ENCODE measurements at places on chromosomes 3 and 15. TPM values are rescaled to one million over a fixed set of nuclear protein-coding genes. Genes with fewer than 3 reads are reported as not detected.

Gene CLRN1
- total RNA-seq, result not detected

Gene LRRC2
- 0.87 TPM for total RNA-seq

Gene VEPH1
- 7.9 TPM for total RNA-seq

Gene ANKRD34C
- not detected for total RNA-seq

Gene LRRN1
- 59.1 TPM for total RNA-seq

DNA sequence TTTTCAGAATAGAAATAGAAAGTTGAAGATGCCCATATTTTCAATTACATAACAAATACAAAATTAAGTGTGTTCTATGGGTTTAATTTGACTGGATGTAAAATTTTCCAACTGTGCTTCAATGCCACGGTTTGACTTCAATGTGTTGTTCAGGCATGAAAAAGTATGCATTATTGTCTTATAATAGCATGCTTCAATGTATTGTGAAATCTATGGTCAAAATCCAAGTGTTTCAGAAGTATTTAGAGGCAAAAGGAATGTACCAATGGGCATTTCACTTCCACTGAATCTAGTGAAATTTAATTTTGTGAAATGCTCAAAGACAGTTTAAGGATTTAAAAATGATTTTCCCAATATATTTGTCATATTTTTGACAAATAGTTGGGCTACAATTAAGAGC is 16.0 kb downstream of the NEK10 start:
- peaks cover 3% of the 10 kb centered on the region for H3K4me1 ChIP-seq
- DNase-seq, result no peak
- H3K27ac ChIP-seq, result no peak overlapping the region
- H3K27me3 ChIP-seq, result no peaks in the 10 kb centered on the region
- no peak overlapping the region for H3K4me3 ChIP-seq

- no peaks in the 10 kb centered on the region for H3K4me1 ChIP-seq
- no peak overlapping the region for H3K27ac ChIP-seq
- H3K36me3 ChIP-seq, result no peaks in the 10 kb centered on the region
- DNase-seq, result no peak
Measured at GRCh38 chr3:31116651-31117050, 222.2 kb upstream of the GADL1 start.

DNA sequence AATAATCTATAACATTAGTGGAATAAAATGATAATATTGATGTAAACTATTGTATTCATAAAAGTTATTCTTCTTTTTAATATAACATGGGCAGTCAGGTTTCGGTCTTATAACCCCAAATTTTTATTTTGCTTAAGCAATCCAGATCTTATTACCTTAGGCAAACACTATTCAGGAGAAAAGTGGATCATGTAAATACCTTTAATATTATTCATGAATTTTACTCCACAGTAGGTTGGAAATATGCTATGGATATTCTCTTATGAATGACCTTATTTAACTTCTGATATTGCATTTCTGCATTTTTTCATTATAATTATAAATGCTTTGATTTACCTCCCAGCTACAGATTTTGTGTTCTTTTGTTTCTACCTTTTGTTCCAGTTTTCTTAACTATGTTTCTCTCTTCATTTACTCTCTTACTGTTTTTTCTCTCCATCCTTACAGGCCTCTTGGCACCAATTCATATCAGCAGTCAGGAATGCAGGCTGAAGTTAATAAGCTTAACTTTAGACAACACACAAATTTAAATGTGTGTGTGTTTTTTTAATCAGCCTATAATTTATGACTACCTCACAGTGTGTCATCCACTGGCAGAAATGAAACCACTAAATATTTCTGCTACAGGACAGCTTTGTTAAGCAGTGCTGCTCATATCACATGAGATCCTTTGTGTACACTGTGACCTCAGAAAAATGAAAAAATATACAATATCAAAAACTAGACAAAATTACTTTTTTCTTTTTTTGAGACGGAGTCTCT is 111.0 kb downstream of the NSUN3 start:
- peaks cover 52% of the 10 kb centered on the region for H3K4me1 ChIP-seq
- no peaks in the 10 kb centered on the region for H3K36me3 ChIP-seq
- no peak for DNase-seq
- no peak overlapping the region for H3K4me3 ChIP-seq

- no peak for DNase-seq
- peaks cover 12% of the 10 kb centered on the region for H3K4me1 ChIP-seq
- H3K27ac ChIP-seq, result no peak overlapping the region
Measured at GRCh38 chr15:68846851-68847439, 26.2 kb upstream of the ANP32A start.

DNA sequence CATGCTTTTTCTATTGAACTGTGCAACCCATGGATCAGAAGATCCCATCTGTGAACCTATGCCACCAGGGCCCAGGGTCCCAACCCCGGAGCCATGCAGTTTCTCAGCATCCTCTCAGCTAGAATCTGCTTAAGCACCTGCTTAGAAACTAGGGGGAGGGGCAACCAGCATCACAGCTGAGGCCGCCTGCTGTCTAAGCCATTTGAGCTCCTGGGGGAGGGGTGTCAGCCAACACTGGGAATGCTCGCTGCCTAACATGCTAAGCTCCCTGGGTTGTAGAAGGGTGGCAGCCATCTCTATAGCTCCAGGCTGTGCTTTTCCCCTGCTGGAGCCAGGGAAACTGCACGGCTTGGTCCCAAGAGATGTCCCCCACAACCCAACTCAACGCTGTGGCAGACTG is 322.8 kb downstream of the EDEM1 start:
- H3K4me1 ChIP-seq, result no peaks in the 10 kb centered on the region
- no peaks in the 10 kb centered on the region for H3K27me3 ChIP-seq
- H3K4me3 ChIP-seq, result no peak overlapping the region
- no peak overlapping the region for H3K27ac ChIP-seq
- H3K36me3 ChIP-seq, result no peaks in the 10 kb centered on the region

DNA sequence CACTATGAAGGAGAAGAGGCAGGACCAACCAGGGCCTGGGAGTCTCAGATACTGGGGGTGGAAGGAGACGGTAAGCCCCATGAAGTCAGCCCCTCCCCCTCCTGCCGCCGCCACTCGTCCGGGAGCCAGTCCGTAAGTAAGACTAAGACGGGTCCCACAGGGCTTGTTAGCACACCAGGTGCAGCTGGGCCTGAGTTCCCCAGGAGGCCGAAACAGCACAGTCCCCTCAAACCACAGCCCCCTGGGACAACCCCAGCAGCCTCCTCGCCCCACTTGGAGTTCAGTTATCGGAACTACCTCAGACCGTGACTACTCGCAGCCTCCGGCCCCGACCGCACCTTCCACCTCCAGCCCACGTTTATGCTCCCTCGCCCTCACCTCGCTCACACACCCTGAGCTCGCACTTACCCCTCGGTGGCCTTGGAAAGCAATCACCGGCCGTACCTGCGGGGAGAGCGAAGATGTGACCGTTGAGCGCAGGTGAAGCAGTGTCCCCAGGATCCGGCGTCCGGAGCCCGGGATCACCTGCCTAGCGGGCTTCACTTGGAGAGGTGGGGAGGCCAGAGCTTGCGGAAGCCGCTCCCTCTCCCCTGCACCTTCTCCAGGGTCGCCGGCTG is 557 bp downstream of the ELL3 start:
- peak overlapping the region; percentile 78 for H3K4me3 ChIP-seq
- no peak for DNase-seq
- H3K4me1 ChIP-seq, result peaks cover 9% of the 10 kb centered on the region
- peaks cover 12% of the 10 kb centered on the region for H3K36me3 ChIP-seq
- H3K27me3 ChIP-seq, result peaks cover 6% of the 10 kb centered on the region

Measured in mesothelial cell of epicardium (in vitro differentiated cells).